DMS79 treated with DMSO at 0.1 percent for 48 hours (cell line): ENCODE measurements at places on chromosomes 5 and 9.

DNA sequence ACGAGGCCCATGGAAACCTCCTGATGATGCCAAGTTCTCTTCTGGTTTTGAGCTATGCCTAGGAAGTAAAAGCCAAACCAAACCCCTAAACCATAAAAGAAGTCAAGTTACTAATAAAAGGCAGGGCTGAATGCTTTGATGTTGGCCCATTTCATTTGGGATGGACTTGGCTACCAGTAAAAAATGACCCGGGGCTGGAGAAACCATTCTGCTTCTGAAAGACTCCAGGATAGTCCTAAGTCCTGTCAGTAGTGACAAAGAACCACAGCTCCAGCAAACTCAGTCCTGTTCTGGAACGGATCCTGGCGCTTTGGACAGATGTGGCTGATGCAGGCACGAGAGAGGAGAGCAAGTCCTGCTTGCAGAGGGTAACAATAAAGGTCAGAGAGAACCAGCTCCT, 68.6 kb downstream of the SH3PXD2B start:
- DNase-seq, result no peak

- no peak for DNase-seq
Observed at GRCh38 chr9:93080406-93080805, 15.6 kb upstream of the CARD19 start.

DNA sequence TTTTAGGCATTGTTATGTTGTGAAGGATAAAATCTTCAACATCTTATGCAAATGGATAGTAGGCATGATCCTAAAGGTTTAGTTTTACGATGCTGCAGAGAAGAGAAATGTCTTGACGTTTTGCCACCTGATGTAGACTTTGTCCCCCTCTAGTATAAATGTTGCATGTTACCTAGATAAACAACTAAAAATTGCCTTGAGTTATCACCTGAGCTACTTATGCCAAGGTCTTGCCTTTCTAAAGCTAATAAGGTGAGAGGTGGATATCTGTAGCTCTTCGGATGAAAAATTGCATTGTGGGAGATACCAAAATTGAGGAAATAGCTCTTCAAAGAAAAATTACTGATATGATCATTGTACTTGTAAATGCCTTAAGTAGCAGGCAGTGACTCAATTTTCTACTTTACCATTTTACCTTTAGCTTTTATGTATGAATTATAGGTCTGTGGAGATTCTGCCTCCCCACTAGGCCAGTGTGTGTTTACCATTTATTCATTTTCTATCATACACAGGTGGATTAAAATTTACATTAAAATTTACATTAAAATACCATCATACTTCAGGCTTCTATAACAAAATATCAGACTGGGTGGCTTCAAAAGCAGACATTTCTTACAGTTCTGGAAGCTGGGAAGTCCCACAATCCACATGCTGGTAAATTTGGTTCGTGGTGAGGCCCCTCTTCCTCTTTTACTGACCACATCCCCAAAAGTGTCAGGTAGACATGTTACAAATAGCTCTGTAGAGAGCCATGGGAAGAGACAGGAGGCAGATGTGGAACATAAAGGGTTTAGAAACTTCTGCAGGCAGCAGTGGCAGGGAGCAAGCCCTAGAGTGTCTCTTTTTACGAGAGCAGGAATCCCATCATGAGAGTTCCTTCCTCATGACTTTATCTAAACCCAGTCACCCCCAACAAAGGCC, 100.7 kb upstream of the ERBIN start:
- DNase-seq, result no peak

- DNase-seq, result peak; percentile 15
Observed at GRCh38 chr5:176609724-176610434, at the start of gene GPRIN1. GPRIN1 (minus strand) TSS chr5:176610156; CDS start chr5:176599834, 10,322 bp downstream.

DNA sequence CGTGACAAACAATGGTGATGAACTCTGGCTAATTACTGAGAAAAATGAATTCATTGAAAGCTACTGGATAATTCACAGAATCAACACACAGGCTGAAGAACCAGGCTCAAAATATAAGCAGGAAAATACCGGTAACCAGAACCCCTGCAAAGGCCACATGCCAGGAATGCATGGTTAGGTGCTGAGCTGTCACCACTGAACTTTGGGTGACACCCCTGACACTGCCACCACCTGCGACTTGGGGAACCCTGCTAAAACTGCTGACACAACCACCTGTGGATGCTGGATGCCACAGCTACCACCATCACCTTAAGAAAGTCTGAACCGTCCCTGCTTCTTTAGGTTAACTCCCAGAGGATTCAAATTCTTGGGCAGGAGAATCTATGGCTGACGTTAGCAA, 72.0 kb upstream of the NR4A3 start:
- no peak for DNase-seq

DNA sequence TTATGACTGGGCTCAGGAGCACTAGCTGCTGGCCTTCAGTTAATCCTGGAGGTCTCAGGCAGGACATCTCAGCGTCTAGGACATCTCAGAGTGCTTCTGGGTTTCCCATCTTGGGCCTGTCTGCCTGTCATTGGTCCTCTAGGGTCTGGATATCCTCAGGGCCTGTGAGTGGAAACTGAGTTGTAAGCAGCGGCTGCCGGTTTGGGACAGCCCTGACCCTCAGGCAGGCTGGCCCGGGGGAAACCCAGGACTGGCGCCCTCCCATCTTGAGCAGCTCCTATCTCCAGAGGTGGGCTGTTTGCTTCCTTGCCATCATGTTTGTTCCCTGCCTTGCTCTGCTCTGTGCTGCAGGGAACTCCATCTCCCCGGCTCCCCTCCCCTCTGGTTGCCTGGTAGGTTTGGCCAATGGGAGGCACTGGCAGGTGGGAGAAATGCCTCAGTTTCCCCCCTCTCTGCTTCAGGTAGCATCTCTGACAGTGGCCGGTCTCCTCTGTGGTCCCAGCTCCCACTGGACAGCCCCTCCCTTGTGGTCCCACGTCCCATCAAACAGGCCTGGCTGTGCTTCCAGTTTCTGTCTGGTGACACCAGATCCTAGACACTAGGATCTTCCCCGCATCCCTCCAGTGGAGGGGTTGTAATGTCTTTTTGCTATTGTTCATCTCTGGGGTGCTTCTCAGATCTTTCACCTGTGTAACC, 57.4 kb downstream of the ARHGEF37 start:
- no peak for DNase-seq

GRCh38 chr5:172958331-172959046, 735 bp upstream of the RPL26L1 start:
- no peak for DNase-seq

DNA sequence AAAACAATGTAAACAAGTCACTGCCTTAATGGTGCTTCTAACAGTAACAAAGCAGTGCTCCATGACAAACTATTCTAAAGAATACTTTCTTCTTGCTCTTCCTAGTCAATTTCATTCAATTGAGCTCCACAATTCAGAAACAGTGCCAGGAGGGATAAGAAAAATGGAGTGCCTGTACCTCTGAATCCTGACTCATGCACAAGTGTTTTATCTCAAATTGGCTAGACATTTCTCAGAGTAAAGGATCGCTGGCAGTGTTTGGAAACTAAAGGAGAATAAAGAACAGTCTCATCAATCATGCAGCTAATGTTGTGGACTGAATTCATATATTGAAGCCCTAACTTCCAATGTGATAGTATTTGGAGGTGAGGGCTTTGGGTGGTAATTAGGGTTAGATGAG, 27.6 kb downstream of the SLC25A51 start:
- no peak for DNase-seq

- no peak for DNase-seq
Observed at GRCh38 chr9:119004618-119004990, 364.6 kb downstream of the BRINP1 start.
